ENCODE measurements at places on chromosomes 1 and 21. TPM values are rescaled to one million over a fixed set of nuclear protein-coding genes. Genes with fewer than 3 reads are reported as not detected.

Gene ACP6
- total RNA-seq, result 25.3 TPM

Gene SIM2
- not detected for total RNA-seq

Gene FLG
- total RNA-seq, result not detected

Gene VSIG8
- total RNA-seq, result 0.23 TPM

Gene KCNA3
- 5.4 TPM for total RNA-seq

Gene LCE1D
- total RNA-seq, result not detected

Gene RHCE
- total RNA-seq, result 0.31 TPM

Gene S100A2
- 41.2 TPM for total RNA-seq

Gene TSPEAR
- total RNA-seq, result 0.43 TPM

Gene DCST1
- total RNA-seq, result not detected

Gene SLAMF1
- 2.0 TPM for total RNA-seq

Gene S100A1
- total RNA-seq, result 1.8 TPM

Gene SLC2A5
- total RNA-seq, result 0.92 TPM

Gene OR2T1
- total RNA-seq, result not detected

Gene KCNJ9
- total RNA-seq, result not detected

Gene OR2T2
- not detected for total RNA-seq

GRCh38 chr1:220527908-220528678 lies at the start of gene MARK1:
Gene MARK1 (plus strand): TSS chr1:220528136. CDS start chr1:220528823, 687 bp downstream.
- peak; percentile 89 for DNase-seq

GRCh38 chr1:43329995-43330751 lies 7.4 kb upstream of the MPL start:
- DNase-seq, result no peak

DNA sequence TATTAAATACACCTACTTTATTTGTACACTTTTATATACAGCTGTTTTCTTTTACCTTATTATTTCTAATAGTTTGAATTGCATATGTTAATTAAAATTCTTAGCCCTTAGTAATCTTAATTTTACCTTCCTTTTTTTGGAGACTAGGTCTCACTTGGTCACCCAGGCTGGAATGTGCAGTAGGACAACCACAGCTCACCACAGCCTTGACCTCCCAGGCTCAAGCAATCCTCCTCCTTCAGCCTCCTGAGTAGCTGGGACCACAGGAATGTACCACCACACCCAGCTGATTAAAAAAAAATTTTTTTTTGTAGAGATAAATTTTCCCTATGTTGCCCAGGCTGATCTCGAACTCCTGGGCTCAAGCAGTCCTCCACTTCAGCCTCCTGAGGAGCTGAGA lies 15.0 kb upstream of the SDC3 start:
- DNase-seq, result no peak

GRCh38 chr1:222202831-222203230 lies 345.1 kb downstream of the HHIPL2 start:
- no peak for DNase-seq

DNA sequence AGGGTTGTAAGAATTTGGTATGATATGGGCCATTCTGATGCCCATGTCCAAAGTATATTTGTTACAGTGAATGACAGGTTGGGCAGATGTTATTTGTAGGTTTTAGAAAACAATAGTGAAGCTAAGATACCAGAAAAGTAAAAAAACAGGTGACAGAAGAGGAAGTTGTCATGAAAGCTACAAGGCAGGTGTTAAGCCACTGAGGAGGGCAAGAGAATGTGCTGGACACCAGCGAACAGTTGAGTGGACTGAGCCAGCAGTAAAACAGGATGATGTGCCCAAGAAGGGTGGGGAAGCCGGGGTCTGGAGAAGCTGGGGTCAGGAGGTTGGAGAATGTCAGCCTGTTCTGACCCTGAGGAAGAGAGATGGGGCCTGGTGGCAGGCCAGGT lies 83.3 kb downstream of the DTL start:
- no peak for DNase-seq

- no peak for DNase-seq
These were observed 162.2 kb upstream of the FAM78B start for GRCh38 chr1:166328956-166329355.

DNA sequence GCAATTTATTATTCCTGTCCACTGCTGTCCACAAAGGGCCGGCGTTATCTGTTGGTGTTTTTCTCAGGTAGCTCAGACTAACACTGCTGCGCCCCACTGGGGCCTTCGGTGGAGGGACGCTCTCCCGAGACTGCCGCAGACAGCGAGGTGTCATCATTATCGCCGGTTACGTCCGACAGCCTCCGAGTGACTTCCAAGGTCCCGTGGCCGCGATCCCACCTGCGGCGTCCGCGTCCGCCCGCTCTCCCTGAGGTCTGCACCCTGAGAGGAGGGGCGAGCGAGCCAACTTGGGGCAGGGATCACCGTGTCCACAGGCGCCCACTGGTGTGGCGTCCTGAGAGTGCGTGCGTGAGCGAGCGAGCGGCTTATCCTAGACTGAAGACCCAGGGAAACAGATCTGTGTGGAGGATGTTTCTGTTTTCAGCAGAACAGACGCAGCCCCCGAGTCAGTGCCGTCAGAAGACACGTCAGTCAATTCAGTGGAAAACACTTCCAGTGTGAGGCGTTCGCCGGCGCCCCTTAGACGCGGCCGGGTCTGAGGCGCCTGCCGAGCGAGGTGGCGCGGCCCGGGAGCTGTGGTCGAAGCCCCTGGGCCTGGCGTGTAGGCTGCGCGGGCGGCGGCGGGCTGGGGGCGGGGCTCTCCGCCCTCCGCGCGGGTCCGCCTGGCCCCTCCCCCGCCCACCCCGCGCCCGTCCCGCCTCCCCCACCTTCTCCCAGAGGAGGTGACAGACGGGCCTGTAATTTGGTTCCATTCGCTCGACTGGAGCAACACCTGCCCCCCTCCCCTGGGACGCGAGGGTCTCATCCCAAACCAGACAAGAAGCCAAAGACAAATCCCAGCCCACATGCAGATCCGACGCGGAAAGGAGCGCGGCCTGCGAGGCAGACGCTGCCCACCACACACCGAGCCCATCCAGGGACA lies 12.6 kb downstream of the NHLH2 start:
- DNase-seq, result peak; percentile 34

DNA sequence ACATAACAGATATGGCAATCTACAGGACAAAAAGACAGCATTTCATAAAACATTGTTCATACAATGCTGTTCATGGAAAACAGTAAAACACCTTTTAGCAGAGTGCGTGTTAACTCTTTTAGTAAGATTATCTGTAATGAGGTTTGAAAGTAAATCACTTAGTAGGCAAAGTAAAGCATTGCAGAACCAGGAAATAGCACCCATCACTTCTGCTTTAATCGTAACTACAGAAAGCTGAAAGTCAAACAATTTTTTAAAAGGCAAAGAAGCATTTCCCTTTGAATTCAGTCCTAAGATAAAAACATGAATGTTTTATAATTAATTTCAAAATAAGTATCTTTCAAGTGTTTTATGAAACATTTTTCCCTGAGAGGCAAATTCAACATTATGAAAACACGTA lies 63.3 kb upstream of the RNF11 start:
- DNase-seq, result no peak

DNA sequence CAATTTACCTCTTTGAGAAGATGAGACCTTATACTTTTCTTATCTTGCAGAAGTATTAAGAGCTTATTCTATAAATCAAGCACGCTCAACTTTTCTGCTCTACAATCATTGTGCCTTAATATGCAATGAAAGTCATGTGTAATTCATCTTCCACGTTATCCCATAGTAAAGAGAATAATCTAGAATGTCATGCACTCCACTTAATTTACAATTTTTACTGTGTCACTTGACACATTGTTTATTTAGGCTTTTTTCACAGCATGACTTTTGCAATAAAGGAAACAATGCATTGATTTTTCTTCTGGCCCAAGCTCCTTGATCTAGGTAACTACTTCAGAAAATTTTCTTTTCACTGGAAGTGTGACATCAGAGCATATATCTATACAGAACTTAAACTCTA lies 290.9 kb downstream of the HHIPL2 start:
- DNase-seq, result no peak

GRCh38 chr1:1858382-1859086 lies 32.4 kb downstream of the GNB1 start:
- peak; percentile 90 for DNase-seq

DNA sequence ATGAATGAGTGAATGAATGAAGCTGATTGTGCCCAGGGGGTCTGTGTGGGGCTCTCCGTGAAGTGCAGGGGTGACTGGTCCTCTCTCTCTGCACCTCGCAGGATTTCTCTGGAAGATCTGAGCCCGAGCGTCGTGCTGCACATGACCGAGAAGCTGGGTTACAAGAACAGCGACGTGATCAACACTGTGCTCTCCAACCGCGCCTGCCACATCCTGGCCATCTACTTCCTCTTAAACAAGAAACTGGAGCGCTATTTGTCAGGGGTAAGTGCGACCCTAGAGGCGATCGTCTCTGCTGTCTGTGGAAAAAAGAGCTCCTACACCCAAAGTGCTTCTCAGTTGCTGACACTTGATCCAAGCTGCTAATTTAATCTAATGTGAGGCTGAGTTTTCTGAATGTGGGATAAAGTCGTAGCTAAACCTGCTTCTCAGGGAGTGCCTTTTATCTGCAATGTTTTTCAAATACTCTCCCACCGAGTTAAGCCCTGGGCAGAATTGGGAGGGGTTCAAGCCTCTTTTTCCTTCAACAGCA lies 101.7 kb downstream of the HUNK start:
- no peak for DNase-seq

DNA sequence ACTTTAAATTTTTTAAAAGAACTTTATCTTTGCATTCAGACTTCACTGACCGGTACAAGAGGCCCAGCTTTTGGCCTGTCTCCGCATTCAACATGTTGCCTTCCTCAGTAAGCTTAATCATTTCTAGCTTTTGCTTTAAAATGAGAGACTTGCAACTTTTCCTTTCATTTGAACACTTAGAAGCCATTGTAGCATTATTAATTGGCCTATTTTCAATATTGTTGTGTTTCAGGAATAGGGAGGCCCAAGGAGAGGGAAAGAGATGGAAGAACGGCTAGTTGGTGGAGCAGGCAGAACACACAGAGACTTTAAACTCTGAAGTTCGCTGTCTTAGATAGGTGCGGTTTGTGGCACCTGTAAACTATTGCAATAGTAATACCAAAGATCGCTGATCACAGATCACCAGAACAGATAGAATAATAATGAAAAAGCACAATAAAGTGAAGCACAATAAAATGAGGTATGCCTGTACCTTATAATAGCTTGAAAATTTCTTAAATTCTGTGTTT lies 31.4 kb downstream of the RABGAP1L start:
- DNase-seq, result no peak

- no peak for DNase-seq
These were observed 42.0 kb downstream of the FCRL3 start for GRCh38 chr1:157658571-157658970.

DNA sequence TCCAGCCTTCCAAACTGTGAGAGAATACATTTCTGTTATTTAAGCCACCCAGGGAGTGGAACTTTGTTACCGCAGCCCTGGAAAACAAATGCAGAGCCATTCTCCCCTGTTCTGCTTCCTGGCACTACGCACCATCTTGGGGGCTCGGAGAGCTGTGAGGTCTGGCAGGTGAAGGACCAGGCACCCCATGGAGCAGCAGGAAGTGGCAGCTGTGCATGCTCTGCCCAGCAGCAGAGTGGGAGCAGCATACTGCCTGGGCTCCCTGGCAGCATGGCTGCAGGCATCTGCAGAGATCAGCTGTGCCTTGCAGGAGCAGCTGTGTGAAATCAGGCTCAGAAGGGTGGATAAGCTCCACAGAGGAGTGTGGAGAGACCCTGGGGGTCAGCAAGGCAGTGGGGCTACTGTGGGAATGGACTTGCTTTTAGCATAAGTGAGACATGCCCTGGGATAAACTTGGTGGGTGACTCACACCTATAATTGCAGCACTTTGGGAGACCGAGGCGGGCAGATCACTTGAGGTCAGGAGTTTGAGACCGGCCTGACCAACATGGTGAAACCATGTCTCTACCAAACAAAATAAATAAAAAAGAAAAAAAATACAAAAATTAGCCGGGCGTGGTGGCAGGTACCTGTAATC lies 17.7 kb upstream of the ZSCAN20 start:
- DNase-seq, result no peak

All from lung (tissue), 17 donors.